ENCODE measurements at places on chromosomes 12 and 14.

GRCh38 chr12:13218641-13219040, 22.1 kb downstream of the EMP1 start:
- no peak for DNase-seq

- no peak for DNase-seq
Measured at GRCh38 chr14:53441789-53442188, 288.7 kb upstream of the DDHD1 start.

- no peak for DNase-seq
Measured at GRCh38 chr14:94239406-94239805, 53.7 kb downstream of the SERPINA10 start.

DNA sequence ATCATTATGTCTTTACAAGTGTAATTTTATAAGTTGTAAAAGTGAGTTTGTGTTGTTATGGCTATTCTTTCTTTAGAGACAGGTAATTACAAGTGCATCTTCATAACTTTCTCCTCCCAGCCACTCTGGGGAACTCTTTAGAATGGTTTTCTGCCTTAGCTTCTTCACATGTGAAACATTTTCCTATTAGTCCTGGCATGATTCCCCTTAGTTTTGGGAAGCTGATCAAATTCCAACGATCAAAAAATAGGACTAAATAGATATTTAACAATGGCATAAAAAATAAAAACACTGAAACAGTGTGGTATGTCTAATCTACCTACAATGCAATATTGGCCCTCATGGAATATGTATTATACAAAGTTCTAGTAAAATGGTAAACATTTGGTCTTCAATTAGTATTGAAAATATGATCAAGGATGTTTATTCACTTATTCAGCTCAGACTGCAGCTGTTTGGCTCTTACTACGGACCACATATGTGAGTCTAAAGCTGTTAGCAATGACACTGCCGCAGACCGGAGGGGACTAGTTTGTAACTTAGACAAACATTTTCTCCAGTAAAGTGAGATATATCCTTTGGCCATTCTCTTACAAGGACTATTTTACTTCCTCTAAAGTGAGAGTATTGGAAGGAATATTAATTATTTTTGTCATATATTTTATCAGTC, 890.8 kb upstream of the USP15 start:
- DNase-seq: no peak

Measured in urinary bladder (tissue), 4 donors.